ENCODE measurements at places on chromosomes 5 and 9. TPM values are rescaled to one million over a fixed set of nuclear protein-coding genes. Genes with fewer than 3 reads are reported as not detected.

CNTFR gene
- total RNA-seq = not detected

CYLC2 gene
- total RNA-seq = not detected

DNA sequence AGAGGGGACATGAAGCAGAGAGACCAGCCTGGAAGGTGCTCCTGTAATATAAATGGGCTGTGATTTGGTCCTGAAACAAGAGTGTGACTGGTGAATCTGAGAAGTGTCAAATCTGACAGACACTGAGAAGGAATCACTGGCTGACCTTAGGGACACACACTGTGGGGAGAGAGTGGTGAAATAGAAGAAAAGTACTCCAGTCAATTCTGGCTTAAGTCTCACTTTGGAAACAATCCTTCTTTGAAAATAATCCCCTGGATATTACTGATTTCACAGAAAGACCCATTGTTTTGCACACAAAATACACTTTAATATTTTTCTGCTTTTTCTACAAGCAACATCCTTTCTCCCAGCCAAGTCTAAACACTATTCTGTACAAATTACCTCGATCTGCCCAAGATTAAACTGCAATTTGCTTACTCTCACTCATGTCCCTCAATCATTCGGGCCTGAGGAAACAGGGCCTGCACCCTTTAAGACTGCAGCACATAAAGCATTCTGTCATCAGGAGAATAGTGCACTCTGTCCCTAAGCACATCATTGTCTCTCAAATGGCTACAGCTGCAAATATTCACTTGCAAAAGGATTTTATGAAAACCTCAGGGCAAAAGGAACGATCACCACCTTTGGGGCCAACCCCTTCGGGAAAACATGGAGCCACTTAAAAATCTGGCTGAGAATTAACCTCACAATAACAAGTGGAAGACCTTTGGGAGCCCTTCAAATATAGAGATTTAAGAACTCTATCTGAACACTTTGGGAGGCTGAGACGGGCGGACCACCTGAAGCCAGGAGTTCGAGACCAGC is 68.6 kb downstream of the MAPKAP1 start:
- DNase-seq = no peak

COL23A1 gene
- 0.17 TPM for total RNA-seq

PCDHB9 gene
- total RNA-seq = not detected

- DNase-seq = no peak
Measured at GRCh38 chr5:102547141-102548035, 48.6 kb upstream of the SLCO6A1 start.

CKMT2 gene
- total RNA-seq = not detected

DNA sequence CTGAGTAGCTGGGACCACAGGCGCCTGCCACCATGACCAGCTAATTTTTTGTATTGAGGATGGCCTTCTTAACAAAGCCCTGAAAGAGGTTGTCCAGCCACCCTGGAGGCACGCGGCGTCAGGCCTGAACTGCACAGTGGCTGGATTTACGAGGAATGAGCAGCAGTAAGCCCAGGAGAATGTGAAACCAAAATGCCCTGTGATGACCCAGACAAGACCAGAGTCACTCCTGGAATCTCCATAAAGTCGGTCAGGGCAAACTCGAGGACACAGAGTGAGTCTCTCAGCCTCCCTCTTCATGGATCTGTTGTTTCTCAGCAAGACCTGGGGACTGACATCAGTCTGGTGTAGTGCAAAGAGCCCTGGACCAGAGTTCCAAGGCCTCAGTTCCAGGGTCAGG is 53.2 kb upstream of the C5orf58 start:
- no peak for DNase-seq

DNA sequence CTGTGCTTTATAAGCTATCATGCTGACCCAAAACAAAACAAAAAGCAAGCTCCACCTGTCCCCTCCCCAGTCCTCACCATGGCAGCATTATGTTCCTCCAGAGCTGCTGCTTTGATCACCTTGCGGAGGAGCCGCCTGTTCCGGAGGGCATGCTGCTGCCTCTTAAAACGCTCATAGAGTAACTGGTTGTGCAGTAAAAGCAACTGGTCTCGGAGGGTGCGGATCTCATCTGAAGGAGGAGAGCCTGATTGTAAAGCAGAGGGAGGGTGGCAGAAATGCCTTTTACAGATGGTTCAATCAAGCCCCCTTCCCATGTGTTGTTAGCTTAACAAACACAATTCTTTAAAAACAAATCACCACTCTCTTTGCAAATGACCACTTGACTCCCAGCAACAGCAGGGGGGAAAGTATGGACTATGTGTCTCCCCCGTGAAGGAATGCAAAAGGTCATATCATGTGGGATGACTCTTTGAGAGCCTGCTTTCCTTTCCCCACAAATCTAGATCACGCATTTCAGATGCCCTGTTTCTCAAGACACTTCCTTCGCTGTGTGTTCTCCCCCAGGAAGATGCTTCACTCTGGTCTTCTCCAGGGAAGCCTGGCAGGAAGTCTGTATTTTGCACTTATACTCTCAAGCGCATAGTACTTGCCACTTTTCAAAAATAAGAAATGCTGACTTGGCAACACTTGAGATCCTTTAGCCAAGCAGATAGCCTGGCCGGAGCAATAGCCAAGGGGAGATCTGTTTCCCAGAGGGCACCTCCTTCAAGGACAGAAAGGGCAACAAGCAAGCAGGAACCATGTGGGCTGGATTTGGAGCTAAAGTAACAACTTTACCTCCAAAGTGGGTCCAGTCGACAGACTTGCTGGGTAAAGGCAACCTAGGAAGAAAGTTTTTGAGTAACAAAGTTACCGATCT is 25.1 kb downstream of the SPACA9 start:
- DNase-seq = no peak

IL12B gene
- total RNA-seq = 3.2 TPM

GRCh38 chr9:22863736-22864135 is 417.1 kb downstream of the DMRTA1 start:
- DNase-seq = no peak

- DNase-seq = no peak
Measured at GRCh38 chr5:1156754-1157460, 44.5 kb upstream of the SLC6A19 start.

DNA sequence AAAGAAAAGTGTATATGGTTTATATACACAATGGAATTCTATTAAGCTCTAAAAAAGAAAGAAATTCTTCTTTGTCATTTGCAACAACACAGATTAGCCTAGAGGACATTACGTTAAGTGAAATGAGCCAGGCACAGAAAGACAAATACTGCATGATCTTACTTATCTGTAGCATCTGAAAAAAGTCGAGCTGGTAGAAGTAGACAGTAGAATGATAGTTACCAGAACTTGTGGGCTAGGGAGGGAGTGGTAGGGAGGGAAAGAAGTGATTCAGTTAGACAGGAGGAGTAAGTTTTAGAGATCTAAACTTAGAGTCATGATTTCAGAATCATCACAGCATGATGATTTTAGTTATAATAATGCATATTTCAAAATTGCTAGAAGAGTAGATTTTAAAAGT is 184.6 kb downstream of the TLE4 start:
- no peak for DNase-seq

DNA sequence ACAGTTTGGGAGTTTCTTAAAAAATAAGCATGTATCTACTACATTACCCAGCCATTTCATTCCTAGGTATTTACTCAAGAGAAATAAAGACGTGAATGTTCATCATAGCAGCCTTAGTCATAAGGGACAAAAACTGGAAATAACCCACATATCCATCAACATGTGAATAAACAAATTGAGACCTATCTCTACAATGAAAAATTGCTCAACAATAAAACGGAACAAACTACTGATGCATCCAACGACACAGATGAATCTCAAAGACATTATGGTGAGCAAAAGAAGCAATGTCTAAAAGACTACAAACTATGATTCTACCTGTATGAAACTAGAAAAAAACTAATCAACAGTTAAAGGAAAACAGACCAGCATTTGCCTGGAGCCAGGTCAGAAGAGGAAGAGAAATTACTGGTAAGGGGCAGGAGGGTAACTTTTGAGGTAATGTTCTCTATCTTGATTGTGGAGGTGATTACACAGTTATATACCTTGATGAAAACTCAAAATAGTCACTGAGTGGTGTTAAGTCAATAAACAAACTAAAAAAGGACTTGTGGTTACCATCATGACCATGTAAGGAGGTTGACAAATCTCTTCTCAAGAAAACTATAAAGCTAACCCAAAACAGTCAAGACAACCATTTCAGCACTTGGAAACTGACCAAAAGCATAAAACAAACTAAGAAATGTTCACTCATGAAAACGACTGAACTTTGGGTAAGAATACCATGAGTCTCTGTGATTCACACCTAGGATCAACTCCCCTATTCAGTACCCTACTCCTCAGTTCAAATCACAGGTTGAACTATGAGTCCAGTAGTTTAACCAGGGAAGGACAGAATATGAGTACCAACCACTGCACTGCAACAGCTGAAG is 10.4 kb downstream of the UIMC1 start:
- no peak for DNase-seq

DNA sequence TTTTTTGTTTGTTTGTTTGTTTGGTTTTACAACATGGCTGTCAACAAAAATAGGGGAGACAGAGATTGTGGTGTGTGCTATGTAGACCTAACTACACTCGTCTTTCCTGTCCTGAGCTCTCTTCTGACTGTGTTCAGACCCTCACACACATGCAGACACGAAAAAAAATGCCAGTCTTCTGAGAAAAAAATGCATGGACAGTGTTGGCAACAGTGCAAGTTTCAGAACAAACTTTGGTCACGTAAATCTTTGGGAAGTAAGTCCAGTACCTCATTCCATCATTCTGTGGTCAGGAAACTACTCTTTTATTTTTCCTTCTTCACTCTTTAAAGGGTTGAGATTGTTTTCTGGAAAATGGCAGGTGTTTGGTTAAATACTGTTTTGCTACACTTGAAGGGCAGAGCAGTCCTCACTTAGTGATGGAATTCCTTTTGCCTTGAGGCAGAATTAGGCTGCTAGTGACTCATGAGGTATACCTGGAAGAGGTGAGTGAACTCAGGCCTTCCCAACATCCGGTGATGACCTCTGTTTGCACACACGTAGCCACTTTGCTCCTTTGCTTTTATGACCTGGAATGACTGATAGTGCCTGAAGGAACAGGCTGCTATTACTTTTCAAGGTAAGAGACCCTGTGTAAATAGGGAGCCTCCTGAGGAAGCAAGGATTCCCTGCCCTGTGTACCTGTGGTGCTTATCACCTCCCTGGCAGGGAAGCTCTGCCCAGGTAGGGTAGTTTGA is 81.6 kb upstream of the TNFAIP8 start:
- no peak for DNase-seq
